AG08396 (cell line): ENCODE measurements at places on chromosomes 13 and 19.

GRCh38 chr13:27830010-27830409 is 37.7 kb downstream of the GSX1 start:
- DNase-seq = peak; percentile 79

GRCh38 chr13:31416066-31416465 is 216.3 kb downstream of the B3GLCT start:
- no peak for DNase-seq

- no peak for DNase-seq
Observed at GRCh38 chr19:16368385-16369305, 44.0 kb downstream of the KLF2 start.

DNA sequence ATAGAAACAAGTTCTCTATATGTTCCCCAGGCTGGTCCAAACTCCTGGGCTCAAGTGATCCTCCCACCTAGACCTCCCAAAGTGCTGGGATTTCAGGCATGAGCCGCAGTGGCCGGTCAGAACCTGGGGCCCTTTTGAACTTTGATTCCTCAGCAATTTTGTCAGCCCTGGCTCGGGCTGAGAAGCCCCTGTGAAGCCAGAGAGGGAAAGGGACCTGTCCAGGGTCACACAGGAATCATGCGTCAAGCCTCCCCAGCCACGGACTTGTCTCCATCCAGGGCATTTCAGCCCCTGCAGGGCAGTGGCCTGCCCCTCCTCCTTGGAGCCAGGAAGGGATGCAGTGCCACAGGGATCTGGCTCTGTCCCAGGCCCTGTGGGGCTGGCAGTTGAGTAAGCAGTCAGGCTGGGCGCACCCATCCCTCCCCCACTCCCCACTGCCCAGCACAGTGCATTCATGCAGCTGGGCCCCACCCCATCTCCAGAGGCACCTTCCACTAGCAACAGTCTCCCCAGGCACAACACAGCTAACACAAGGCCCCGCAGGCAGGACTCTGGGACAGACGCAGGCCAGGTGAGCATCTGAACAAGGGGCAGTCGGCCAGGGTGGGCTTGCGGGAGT is at the start of gene CAPS:
Gene CAPS, plus strand, starts transcription at position 516 of the 619 bp plus-strand sequence. CDS start 153 bp downstream, outside the sequence.
- DNase-seq = peak; percentile 82

DNA sequence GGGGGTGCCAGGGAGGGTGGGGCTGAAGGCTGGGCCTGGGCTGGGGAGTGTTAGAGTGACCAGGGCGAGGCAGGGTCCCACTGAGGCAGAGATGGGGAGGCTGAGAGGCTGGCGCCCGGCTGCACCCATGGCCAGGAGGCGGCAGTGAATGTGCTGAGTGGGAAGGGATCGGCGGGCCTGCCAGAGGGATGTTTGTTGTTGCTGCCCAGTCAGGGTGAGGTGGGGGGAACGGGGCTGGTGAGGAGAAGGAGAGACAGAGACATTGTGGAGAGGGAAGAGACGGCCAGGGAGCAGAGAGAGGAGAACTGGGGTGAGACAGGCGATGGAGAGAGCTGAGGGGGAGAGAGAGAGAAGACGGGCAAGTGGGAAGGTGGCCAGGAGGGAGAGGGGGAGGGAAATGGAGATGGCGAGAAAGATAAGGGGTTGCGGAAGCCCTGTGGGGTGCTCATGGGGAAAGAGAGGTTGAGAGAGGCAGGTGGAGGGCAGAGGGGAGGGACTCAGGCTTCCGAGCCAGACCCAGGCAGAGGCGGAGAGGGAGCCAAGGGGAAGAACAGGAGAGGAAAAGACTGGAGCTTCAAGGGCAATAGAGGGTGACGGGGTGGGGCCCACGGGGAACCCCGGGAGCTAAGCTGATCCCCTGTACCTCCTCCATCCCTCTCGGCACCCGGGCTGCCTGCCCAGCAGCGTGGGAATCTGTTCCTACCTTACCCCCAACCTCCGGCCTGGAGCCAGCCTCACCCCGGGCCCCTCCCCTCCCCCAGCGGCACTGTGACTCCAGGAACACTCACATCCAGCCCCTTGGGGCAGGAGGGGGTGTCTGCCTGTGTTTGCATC is 690 bp upstream of the B3GNT8 start:
- peak; percentile 48 for DNase-seq

GRCh38 chr13:66585669-66586203 is 644.4 kb downstream of the PCDH9 start:
- no peak for DNase-seq

DNA sequence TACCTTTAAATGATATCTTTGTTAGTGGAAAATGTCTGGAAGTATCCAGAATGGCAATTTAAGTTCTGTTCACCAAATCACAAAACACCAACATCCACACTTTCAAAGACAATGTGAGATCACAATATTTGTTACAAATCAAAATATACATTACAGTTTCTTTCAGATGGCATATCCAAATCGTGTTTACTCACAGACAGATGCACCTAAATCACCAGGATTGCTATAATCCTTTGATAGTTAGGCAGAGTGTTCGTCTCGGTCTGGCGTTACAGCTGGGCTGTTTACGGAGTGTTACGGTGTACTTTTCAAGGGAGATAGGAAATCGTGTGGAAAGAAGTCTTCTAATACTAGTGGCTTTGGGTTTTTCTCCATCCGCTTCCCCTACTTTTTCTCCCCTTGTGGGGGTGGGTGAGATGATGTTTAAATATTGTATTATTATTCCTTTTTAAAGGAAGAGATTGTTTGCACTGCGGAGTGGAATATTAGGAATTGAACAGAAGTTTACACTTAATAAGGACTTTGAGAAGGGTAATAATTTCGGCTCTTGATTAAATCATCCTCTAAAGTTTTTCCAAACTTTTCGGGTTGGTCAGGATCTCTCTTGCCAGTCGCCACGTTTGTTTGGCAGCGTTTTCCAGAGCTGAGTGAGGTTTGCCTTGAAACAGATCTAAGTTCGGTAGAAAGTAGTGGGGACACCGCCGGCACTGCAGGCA is 1.8 kb downstream of the MAB21L1 start:
- no peak for DNase-seq

GRCh38 chr19:29523568-29523967 is 2.2 kb upstream of the VSTM2B start:
- DNase-seq = no peak

GRCh38 chr13:50243931-50244330 is 228.7 kb downstream of the KCNRG start:
- no peak for DNase-seq

DNA sequence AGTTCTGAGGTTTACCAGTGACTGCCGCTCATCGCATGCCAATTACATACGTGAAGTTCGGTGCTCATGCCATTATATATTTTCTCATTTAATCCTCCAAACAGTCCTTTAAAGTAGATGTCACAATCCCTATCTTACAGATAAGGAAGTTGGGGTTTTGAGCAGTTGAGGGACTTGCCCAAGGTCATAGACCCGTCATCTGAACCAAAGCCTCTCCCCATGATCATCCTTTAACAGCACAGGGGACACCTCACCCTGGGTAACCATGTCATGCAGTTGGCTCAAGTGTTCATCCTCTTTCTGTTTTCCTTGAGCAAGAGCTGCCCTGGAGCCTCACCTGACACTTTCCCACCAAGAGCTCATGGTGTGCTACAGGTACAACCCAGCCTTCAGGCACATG is 69.1 kb downstream of the HSPH1 start:
- DNase-seq = no peak
